ENCODE measurements at places on chromosomes 3 and 15.

- peak; percentile 86 for DNase-seq
Measured at GRCh38 chr3:10224794-10225665, 23.2 kb upstream of the TATDN2 start.

DNA sequence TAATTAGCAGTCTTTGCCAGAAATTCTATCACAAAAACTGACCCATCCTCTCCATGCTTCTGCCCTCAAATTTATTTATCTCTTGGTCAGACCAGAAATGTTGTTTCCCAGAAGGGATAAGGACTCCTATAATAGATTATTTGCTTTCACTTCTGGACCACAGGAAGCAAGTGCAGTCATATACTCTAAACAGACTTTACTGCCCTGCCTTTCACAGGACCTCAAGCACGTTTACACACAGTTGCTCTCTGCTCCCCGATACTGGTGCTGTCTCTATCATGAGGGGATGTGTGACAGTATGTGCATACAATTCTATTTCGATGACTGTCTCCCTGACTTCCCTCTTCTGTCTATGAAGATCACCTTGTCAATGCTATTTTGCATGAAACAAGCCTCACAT is 205.5 kb upstream of the TGFBR2 start:
- no peak for DNase-seq

GRCh38 chr3:4533489-4534443 is 40.6 kb downstream of the ITPR1 start:
- peak; percentile 22 for DNase-seq

DNA sequence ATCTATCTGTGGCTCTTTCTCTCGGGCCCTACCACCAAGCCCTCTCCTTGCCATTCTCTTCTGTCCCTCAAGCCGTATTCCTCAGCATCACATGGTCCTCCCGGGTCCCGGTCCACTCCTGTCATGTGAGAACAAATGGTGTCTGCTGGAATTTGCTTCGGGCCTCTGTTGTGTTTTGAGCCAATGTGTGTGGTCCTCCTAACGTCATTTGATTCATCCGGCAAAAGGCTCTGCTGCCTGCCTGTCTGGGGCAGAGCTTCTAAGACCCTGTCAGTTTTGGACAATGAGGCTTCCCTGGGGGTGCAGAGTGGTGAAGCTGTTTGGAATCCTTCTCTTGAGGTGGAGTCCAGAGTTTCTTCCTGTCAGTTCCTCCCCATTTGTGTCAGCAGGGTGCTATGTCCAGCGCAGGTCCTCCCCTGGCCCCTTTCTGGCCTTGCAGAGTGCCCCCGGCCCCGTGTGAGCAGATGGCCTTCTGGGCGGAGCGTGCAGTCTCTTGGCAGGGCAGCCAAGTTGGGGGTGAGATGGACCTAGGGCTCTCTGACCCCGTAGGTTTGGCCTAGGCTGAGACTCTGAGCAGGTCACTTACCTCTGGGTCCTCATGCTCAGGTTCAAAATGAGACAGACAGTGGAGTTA is 93.6 kb downstream of the APBA2 start:
- DNase-seq = no peak

DNA sequence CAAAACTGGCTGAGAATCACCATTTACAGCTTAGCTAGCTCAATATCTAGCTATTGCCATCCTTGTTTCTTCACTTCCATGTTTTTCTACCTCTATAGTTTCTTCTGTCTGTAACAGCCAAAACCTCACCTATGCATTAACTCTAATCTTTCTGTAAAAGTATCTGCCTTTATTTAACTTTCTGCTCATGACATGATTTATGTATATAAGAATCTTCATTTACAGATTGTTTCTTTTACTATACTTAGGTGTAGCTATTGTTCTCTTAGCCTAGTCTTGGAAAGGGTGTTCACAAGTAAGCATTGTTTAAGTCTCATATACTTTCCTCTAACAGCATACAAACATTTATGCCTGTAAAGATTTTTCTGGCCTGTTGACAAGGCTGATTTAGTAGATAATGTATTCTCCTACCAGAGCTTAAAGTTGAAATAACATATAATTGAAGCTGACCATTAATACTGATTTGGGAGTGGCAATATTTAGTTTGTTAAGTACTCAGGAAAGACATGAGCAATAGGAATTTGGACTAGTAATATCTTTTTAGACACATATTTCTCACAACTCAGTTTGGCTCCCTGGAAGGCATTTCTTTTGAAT is 9.4 kb downstream of the FILIP1L start:
- DNase-seq = no peak

DNA sequence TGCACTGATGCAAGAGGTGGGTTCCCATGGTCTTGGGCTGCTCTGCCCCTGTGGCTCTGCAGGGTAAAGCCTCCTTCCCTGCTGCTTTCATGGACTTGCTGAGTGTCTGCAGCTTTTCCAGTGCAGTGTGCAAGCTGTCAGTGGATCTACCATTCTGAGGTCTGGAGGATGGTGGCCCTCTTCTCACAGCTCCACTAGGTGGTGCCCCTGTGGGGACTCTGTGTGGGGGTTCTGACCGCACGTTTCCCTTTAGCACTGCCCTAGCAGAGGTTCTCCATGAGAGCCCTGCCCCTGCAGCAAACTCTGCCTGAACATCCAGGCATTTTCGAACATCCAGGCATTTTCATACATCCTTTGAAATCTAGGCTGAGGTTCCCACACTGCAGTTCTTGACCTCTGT is 329.8 kb upstream of the NAALADL2 start:
- DNase-seq = no peak

- DNase-seq = no peak
Measured at GRCh38 chr3:25621087-25621486, 43.6 kb downstream of the TOP2B start.

DNA sequence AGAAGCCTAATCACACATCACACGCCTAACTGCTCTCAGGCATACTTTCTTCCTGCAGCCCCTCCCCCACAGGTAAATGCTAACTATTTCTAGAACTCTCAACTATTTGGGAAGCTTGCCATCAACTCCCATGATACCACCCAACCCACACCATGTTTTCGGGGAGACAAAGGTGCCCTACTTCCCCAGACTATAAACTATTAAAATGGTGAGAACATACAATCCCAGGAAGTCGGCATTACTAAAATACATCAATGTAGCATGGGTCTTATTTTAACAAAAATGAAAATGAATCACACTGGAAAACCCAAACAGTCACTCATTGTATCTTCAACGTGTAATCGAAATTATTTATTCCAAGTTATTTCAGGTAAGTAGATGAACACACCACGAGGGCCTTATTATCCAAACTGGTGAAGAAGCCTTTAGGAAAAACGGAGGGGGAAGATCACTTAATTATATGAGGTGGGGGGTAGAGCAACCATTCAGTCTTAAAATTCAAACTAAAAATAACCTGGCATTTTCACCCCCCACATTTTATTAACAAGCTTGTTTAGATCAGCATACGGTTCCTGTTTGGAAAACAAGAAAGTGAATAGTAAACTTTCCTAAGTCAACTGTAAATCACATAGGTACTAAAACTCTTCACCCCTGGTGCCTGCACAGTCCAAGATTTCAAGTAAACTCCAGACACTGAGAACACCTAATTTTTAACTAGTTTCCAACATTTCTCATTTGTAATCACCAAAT is 1.9 kb downstream of the TBL1XR1 start:
- DNase-seq = peak; percentile 80

DNA sequence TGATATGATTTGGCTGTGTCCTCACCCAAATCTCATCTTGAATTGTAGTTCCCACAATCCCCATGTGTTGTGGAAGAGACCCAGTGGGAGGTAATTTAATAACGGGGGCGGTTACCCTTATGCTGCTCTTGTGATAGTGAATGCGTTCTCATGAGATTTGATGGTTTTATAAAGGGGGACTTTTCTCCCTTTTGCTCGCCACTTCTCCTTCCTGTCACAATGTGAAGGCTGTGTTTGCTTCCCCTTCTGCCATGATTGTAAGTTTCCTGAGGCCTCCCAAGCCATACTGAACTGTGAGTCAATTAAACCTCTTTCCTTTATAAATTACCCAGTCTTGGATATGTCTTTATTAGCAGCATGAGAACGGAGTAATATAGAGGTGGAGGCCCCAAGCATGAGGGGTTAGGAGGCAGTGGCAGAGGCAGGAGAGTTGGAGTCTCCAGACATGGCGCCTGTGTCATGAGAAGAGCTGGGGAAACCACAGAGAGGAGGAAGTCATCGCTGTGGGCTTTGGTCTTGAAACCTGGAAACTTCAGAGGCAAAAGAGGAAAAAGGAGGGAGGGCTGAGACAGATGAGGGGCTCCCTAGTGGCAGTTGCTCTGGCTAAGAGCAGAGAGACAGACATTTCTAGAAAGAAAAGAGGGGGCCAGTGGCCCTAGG is 107.8 kb upstream of the VEPH1 start:
- no peak for DNase-seq

GRCh38 chr3:50512131-50512530 is 8.7 kb upstream of the CACNA2D2 start:
- no peak for DNase-seq

- DNase-seq = peak; percentile 79
Measured at GRCh38 chr15:88894348-88894818, 961 bp downstream of the HAPLN3 start.

- no peak for DNase-seq
Measured at GRCh38 chr15:40087991-40088928, 20.4 kb downstream of the BMF start.

- DNase-seq = no peak
Measured at GRCh38 chr3:45950686-45951600, 7.7 kb downstream of the CXCR6 start.

GRCh38 chr15:92077353-92078085 is 224.0 kb downstream of the SLCO3A1 start:
- peak; percentile 78 for DNase-seq

- no peak for DNase-seq
Measured at GRCh38 chr3:30170681-30171438, 435.5 kb upstream of the TGFBR2 start.

DNA sequence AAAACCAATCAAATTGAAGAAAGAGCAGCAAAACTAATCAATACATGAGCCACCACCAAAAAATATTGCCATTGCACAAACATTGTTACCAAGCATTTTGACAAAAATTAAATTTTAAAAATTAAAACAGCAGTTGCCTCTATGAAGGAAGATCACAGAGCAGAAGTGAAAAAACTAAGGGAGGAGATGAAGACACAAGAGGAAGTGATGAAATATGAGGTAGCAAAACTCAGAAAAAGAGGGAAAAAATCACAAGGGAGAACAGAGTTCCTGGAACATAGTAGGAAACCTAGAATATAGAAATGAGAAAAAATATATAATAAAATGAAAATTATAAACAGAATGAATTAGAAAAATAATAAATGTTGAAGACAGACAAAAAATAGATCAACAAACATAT is 7.3 kb upstream of the SERPINI2 start:
- no peak for DNase-seq

DNA sequence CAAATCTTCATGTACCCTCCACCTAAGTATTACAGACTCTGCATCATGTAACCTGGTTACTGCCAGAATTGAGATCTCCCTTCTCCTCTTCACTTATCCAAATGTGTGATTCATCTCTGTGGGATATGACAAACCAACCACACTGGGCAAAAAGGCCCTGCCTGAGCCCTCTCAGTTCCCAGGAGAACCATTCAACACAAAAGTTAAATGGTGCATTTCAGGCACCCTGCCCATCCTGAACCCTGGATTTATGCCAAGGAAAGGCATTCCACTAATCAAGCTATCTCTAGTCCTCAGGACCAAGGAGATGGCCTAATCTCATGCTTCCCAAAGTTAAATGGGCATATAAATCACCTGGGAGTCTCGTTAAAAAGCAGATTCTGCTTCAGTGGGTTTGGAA is 108.5 kb downstream of the TNIK start:
- DNase-seq = no peak

DNA sequence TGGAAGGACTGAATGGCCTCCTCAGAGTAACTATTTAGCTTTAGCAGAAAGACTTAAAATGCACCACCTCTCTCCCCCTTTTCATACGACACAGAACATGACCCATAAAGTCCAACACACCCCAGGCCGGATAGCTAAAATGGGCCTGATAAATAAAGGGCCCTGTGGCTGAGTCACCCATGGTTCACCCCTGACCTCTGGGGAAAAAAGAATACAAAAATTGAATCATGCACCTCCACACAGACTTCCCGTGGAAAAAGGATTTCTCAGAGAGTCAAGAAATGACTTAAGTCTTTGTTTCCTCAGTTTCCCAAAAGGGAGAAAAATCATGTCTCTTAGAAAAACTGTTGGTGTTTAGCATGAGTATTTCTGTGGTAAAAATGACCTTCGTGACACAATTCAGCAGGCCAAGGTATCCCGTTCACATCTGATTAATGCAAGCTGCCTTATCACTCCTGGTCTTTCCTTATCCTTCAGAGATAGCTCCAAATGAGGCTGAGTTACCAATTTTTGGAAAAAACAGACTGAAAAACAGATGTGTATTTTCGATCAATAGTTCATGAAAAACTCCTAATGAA is 34.0 kb upstream of the ARHGEF3 start:
- no peak for DNase-seq

GRCh38 chr15:60392601-60392985 is 5.2 kb downstream of the ANXA2 start:
- DNase-seq = no peak

DNA sequence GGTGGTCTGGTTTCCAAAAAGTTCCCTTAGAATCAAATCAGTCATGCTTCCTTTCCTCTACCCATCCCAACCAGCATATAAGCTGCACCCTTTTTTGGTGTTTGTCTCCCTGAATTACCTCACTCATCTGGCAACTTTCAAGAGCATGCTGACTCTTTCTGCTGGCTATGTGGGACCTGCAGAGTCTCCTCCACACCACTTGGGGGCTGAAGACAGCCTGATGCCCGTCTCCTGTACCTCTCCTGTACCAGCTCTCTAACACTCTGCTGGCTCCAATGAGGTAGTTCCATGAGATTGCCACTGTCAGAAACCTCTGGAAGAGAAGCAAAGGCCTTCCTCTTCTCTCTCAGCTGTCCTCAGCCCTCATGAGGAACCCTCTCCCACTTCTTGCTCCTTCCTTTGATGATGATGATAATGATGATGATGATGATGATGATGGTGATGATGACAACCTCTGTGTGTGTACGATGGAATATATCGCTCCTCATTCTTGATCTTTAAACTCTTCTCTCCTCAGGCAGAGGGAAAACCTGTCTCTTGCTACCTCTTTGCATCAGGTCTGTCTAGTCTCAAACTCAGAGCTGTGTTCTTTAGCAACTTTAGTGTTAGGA is 257.5 kb downstream of the ZNF621 start:
- DNase-seq = no peak

DNA sequence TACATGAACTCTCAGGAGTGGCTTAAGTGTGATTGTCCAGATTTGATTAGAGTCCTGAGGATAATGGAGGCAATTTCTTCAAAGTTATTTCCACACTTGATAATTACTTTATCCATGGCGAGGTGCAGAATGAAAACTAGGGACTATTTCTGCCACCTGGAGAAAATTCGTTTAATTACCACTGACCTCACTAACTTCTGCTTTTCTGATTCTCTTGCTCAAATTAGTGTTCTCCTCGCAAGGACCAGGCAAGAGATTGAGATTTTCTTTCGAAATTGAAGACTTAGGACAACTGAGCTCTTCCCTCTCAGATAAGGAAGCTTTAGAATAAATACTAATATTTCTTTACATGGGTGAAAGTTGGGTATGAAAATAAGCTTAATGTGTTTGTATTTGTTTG is 135.2 kb downstream of the RYR3 start:
- no peak for DNase-seq
